ENCODE measurements at places on chromosomes 13 and 19. TPM values are rescaled to one million over a fixed set of nuclear protein-coding genes. Genes with fewer than 3 reads are reported as not detected.
A peak's percentile ranks its signal among the peaks of the same experiment; 100 is the strongest.

The PODNL1 gene
- total RNA-seq, result 0.81 TPM

The CYP4F12 gene
- 0.16 TPM for total RNA-seq

The FBN3 gene
- total RNA-seq, result not detected

The ZNF813 gene
- 7.9 TPM for total RNA-seq

The C19orf33 gene
- total RNA-seq, result not detected

The PTH2 gene
- not detected for total RNA-seq

The LILRA1 gene
- total RNA-seq, result not detected

The TUBA3C gene
- not detected for total RNA-seq

The NLRP12 gene
- total RNA-seq, result not detected

The PNMA8B gene
- total RNA-seq, result 0.05 TPM

- no peak overlapping the region for H3K27ac ChIP-seq
- H3K36me3 ChIP-seq, result no peaks in the 10 kb centered on the region
- no peak overlapping the region for H3K4me3 ChIP-seq
- no peak for DNase-seq
- no peaks in the 10 kb centered on the region for H3K27me3 ChIP-seq
- no peaks in the 10 kb centered on the region for H3K4me1 ChIP-seq
Observed at GRCh38 chr13:93477238-93477637, 250.6 kb downstream of the GPC6 start.

DNA sequence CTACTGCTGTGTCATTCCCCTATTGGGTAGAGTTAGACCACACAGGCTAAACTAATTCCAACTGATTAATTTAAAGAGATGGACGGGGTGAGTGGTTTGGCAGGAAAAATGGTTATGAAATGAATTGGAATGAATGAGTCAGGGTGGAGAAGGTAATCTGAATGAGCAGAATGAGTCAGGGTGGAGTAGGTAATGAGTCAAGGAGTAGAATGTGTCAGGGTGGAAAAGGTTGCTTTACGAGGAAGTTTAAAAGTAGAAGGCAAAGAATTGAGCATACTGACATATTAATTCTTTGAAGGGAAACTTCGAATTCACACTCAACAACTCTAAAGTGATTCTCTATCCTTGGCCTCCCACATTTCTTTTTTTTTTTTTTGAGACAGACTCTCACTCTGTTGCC lies 12.7 kb upstream of the ZNF121 start:
- peak; percentile 19 for DNase-seq
- H3K4me3 ChIP-seq, result no peak overlapping the region
- H3K27ac ChIP-seq, result peak overlapping the region; percentile 19
- peaks cover 7% of the 10 kb centered on the region for H3K4me1 ChIP-seq
- H3K27me3 ChIP-seq, result peaks cover 7% of the 10 kb centered on the region

GRCh38 chr13:84609716-84610115 lies 727.4 kb upstream of the SLITRK1 start:
- H3K27me3 ChIP-seq, result no peaks in the 10 kb centered on the region
- no peaks in the 10 kb centered on the region for H3K36me3 ChIP-seq
- no peak overlapping the region for H3K4me3 ChIP-seq
- DNase-seq, result no peak

DNA sequence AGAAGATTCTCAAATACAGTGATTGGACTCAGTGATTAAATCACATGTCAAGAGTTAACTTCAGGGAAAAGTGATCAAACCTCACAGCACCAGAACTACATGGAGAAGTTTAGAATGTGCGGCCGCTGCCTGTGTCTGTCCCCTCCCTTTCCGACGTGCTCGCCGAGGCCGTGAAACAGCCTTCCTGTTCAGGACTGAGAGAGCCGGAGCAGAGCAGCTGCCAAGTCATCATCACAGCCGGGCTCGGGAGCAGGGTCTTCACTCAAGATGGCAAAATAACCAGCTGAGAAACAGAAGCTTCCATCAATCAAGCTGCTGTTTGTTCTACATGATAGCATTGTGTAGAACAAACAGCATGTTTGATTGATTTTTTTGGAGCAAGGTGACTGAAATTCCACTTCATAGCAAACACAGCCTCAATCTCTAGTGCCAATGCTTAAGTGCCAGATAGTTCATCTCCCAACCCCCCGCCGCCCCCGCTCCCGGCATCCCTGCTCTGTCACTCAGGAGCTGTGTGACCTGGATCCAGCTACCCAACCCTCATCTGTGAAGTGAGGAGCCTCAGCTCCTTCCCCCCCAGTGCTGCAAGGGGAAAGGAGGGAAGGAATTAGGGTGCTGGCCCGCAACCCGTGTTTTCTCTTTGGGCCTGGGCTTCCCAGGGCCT lies 70.6 kb downstream of the HSPH1 start:
- H3K36me3 ChIP-seq, result no peaks in the 10 kb centered on the region
- H3K27ac ChIP-seq, result no peak overlapping the region
- H3K4me1 ChIP-seq, result peaks cover 7% of the 10 kb centered on the region
- no peak overlapping the region for H3K4me3 ChIP-seq
- peaks cover 27% of the 10 kb centered on the region for H3K27me3 ChIP-seq

DNA sequence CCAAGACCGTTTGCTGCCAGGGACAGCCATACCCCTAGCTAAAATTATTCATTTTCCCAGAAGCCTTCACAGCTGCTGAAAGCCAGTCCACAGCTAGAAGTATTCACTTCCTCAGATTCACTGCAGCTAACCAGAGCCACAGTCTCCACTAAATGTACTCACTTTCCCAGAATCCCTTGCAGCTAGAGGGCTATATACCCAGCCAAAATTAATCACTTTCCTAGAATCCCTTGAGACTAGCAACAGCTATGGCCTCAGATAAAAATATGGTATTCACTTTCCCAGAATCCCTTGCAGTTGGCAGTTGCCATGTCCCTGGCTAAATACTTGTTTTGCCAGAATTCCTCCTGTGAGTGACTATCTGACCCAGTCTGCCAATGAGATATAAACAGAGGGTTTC lies 13.8 kb upstream of the MEIS3 start:
- no peak for DNase-seq

GRCh38 chr19:2814426-2814825 lies 5.2 kb upstream of the ZNF554 start:
- H3K27ac ChIP-seq, result no peak overlapping the region
- H3K36me3 ChIP-seq, result peaks cover 2% of the 10 kb centered on the region
- H3K4me3 ChIP-seq, result no peak overlapping the region
- peaks cover 9% of the 10 kb centered on the region for H3K4me1 ChIP-seq
- H3K27me3 ChIP-seq, result no peaks in the 10 kb centered on the region

GRCh38 chr13:99087954-99088491 lies 110.2 kb upstream of the DOCK9 start:
- H3K4me1 ChIP-seq, result peaks cover 34% of the 10 kb centered on the region
- H3K4me3 ChIP-seq, result peak overlapping the region; percentile 98
- H3K27me3 ChIP-seq, result no peaks in the 10 kb centered on the region

DNA sequence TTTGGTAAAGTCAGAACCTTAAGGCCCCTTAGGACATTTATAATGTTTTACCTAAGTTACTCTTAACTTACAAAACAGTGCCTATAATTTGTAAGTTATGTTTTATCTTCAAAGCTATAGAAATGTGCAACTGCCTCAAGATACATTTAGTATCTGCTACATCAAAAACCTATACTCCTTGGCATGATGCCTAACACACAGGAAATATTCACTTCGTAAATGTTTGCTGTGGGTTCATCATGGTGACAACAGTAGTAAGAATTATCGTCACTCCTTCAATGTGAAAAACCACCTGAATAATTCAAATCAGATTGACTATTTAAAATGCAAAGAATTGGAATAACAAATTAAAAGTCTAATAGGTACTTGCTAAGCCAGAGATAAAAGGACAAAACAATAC lies 184.1 kb downstream of the DIAPH3 start:
- H3K36me3 ChIP-seq, result no peaks in the 10 kb centered on the region
- DNase-seq, result no peak
- H3K27ac ChIP-seq, result no peak overlapping the region
- no peaks in the 10 kb centered on the region for H3K4me1 ChIP-seq
- no peak overlapping the region for H3K4me3 ChIP-seq
- H3K27me3 ChIP-seq, result no peaks in the 10 kb centered on the region

DNA sequence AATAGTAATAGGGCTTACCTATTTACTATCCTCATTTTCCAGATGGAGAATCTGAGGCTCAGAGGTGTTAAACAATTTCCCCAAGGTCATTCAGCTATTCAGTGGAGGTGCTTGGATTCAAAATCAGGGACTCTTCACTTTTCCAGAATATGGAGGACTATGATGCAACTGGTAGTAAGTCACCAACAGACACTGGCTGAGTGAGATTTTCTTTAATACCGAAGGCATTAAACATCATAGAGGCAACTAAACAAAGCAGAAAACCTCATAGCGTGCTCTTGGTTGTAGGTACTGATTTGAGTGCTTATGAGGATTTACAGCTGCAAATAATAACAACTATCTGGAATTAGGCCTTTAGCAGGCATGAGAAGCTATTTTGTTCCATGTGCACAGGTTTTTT lies 134.4 kb downstream of the DLEU7 start:
- peaks cover 6% of the 10 kb centered on the region for H3K4me1 ChIP-seq
- DNase-seq, result no peak

GRCh38 chr19:44585371-44586133 lies 27.8 kb upstream of the IGSF23 start:
- H3K4me1 ChIP-seq, result peaks cover 31% of the 10 kb centered on the region
- no peak overlapping the region for H3K27ac ChIP-seq
- no peak for DNase-seq
- peaks cover 10% of the 10 kb centered on the region for H3K36me3 ChIP-seq

DNA sequence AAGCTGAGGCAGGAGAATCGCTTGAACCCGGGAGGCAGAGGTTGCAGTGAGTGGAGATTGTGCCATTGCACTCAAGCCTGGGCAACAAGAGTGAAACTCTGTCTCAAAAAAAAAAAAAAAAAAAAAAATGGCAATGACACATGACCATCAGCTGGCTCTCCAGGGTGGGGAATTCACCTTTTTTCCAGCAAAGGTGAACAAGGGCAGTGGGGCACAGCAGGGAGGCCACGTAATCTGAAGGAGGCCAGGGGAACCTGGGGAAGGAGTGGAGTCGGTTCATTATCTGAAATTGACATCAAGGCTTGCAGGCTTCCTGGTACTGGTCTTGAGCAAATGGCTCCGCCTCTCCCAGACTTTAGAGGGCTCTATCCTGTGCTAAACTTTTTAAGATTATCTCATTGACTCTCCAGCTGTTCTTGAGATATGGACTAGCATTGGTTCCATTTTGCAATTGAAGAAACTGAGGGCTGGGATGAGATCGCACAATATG lies 28.1 kb downstream of the KEAP1 start:
- H3K4me1 ChIP-seq, result peaks cover 18% of the 10 kb centered on the region
- H3K4me3 ChIP-seq, result no peak overlapping the region
- no peaks in the 10 kb centered on the region for H3K36me3 ChIP-seq
- no peak overlapping the region for H3K27ac ChIP-seq
- DNase-seq, result no peak

DNA sequence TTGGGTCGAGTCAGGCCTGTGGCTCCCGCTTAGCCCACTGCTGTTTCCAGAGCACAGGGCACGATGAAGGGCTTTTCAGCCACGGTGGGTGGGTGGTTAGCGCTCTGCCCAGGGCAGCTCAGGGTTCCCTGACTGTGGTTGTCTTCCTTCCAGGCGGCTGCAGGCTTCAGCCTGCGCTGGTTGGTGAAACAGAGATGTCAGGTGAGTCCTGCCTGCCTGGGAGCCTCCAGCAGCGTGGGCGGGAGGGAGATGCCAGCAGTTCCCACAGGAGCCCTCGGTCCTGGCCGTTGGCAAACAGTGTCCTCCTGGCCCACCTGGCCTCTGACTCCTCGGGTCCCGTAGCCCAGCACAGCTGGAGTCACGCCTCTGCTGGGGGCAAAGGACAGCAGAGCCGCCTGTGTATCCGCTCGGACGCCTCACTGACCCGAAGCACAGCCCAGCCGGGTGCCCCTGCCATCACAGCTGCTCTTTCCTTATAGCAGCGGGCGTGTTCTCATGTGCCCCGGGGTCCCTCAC lies 9.7 kb downstream of the ADAT3 start:
- no peaks in the 10 kb centered on the region for H3K36me3 ChIP-seq
- DNase-seq, result no peak
- H3K27ac ChIP-seq, result no peak overlapping the region
- H3K4me1 ChIP-seq, result peaks cover 6% of the 10 kb centered on the region
- no peak overlapping the region for H3K4me3 ChIP-seq
- no peaks in the 10 kb centered on the region for H3K27me3 ChIP-seq

- H3K36me3 ChIP-seq, result no peaks in the 10 kb centered on the region
- H3K4me1 ChIP-seq, result peaks cover 4% of the 10 kb centered on the region
- no peak for DNase-seq
- H3K4me3 ChIP-seq, result no peak overlapping the region
Observed at GRCh38 chr13:110047496-110047895, 259.5 kb downstream of the COL4A1 start.
